ENCODE measurements at places on chromosomes 7 and 10. TPM values are rescaled to one million over a fixed set of nuclear protein-coding genes. Genes with fewer than 3 reads are reported as not detected.

GPNMB gene
- 146 TPM for total RNA-seq

OR6V1 gene
- total RNA-seq: not detected

SPDYE9 gene
- total RNA-seq: not detected

COL17A1 gene
- total RNA-seq: 2.6 TPM

SLC26A4 gene
- total RNA-seq: 1.4 TPM

PON1 gene
- not detected for total RNA-seq

GATA3 gene
- 2.5 TPM for total RNA-seq

CPXM2 gene
- 0.29 TPM for total RNA-seq

CDC14C gene
- not detected for total RNA-seq

PRDX3 gene
- 269 TPM for total RNA-seq

GNAI1 gene
- total RNA-seq: 2.8 TPM

GRID2IP gene
- total RNA-seq: not detected

SLC18A3 gene
- total RNA-seq: not detected

SLC29A4 gene
- total RNA-seq: 1.4 TPM

RNF148 gene
- not detected for total RNA-seq

CPN1 gene
- not detected for total RNA-seq

TCF7L2 gene
- total RNA-seq: 2.1 TPM

GRID1 gene
- total RNA-seq: not detected

ITGB8 gene
- 18.9 TPM for total RNA-seq
